ENCODE measurements at places on chromosomes 5 and 9.

DNA sequence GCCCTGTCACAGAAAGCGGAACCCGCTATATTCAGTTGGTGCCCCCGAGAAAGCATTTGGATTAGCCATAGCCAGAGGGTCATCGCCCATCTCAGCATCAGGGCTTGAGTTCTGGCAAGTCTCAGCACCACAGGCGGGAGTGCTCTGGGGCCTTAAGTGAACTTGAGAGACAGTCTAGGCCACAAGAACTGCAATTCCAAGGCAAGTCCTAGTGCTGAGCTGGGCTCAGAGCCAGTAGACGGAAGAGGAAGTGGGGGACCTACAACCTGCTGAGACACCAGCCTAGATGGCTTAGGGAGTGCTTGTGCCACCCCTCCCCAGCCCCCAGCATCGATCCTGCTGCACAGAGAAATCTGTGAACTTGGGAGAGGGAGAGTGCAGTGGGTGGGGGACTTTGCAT lies 594.9 kb downstream of the CCDC171 start:
- DNase-seq = no peak

DNA sequence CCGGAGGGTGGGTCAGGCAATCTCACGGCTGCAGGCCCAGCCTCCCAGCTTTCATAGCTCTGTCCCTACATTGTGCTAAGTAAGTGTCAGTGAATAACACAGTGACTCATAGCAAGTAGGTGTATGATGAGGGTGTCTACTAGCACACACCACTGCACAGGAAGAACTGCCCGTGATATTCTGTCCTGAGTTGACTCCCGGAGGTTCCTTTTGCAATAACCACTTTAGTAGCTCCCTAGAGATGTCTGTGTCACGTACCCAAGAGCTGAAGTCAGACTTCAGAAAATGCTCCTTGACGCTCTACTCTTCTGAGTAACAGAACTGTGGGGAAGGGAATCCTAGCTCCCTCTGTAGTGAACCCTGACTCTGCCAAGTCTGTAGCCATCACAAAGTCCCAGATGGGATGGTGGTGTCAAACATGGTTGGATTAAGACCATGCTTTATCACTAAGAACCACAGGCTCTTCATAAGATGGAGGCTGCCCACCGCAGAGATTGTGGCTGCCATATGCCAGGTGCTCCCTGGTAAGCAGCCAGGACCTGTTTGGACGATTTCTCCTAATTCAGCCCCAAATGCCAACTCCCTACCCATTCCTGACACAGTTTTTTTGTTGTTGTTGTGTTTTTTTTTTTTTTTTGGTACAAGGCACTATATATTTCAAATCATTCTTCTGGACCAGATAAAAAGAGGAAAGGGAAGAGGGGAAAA lies 352.6 kb upstream of the PANK3 start:
- DNase-seq = no peak

DNA sequence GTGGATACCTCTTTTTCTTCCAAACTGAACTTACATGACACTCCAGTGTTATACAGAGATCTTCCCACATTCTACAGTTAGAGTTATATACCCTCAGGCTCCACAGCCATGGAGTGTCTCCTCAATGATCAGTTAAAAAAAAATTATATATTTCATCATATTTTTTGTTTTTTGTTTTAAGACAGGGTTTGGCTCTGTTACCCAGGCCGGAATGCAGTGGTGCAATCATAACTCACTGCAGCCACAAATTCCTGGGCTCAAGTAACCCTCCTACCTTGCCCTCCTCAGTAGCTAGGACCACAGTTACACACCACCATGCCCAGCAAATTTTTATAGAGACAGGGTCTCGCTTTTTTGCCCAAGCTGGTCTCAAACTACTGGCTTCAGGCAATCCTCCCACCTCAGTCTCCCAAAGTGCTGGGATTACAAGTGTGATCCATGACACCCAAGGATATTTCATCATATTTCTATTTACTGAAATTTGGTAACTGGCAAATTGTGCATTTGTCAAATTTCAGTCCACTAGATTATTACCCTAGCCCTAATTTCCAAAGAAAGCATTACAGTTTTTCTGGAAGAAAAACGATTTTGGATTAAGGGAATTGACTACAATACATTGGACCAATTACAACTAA lies 18.1 kb upstream of the SCAI start:
- no peak for DNase-seq

DNA sequence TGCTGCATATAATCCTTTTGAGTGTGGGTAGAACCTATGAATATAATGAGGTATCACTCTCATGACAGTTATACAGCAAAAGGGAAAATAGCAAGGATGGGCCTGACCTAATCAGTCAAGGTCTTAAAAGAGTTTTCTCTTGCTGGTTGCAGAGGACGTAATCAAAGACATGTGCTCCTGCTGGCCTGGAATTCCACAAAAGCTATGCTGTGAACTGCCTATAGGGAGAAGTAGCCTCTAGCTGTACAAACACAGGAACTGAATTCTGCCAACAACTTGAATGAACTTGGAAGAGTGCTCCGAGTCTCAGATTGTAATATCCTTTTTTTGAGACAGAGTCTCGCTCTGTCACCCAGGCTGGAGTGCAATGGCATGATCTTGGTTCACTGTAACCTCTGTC lies 195.6 kb downstream of the PLK2 start:
- DNase-seq = no peak

DNA sequence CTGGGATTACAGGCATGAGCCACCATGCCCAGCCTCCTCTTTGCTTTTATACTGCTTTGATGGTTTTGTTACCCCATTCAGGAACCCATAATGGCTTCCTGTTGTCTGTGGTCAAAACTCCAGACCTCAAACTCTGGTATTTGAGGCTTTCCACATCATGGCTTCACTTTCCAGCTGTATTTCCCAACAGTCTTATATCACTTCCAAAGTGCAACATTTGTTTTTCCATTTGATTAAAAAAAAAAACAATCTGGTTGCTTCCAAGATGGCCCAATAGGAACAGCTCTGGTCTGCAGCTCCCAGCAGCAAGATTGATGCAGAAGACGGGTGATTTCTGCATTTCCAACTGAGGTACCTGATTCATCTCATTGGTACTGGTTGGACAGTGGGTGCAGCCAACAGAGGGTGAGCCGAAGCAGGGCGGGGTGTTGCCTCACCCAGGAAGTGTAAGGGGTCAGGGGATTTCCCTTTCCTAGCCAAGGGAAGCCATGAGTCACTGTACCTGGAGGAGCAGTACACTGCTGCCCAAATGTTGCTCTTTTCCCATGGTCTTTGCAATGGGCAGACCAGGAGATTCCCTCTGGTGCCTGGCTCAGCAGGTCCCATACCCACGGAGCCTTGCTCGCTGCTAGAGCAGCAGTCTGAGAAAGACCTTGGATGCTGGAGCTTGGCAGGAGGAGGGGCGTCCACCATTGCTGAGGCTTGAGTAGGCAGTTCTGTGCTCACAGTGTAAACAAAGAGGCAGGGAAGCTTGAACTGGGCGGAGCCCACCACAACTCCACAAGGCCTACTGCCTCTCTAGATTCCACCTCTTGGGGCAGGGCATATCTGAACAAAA lies 458.4 kb downstream of the KDM4C start:
- no peak for DNase-seq

GRCh38 chr9:128987805-128988204 lies 40.3 kb downstream of the NUP188 start:
- DNase-seq = no peak

DNA sequence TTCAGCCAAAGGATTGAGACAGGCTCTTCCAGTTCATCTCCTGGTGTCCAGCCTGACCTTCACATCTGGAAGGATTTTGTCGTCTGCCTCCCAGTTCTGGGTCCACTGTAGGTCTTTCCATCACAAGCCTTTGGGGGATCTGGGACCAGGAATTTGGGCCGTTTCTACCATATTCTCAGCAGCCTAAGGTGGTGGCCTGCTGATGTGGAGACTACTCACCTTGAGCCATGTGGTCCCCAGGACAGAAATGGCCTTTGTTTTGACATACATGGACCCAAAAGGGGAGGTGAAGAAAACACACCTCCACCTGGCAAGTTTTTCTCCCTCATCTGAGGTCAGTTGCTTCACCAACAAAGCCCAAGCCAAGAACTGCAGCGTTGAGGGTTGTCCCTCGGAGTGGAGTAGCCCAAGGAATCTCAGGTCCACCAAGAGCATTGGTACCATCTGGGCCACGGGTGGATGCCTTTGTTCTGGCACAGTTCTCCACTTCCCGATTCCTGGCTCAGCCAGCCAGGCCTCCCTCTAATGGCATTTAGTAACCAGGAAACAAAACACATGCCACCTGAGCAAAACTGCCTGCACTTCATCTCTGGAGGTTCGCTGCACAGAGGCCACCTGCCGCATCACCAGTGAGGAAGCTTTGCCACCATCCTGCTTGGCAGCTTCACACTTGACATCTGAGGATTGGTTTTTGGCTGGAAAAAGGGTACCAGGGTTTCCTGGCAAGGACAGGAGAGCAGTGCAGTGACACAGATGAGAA lies 24.7 kb downstream of the AMBP start:
- DNase-seq = no peak

GRCh38 chr5:65252977-65253376 lies 228.7 kb downstream of the ADAMTS6 start:
- DNase-seq = no peak

DNA sequence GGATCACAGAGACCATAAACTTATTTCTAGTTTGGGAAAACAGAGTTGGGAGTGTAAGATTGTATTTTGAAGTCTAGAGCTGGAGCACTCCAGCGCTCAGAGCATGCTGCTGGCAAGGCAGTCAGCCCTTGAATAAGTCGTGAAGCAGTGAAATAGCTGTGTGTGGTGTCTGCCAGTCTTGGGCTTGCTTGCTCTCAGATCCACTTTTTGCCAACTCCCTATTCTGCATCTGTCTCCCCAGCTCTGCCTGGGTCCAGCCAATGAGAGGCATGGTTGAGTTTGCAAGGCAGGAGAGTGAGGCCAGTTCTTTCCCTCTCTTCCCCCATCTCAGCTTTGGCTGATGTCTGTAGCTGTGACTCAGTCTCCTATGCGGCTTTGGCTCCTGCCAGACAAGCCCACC lies 23.3 kb upstream of the RASGRF2 start:
- DNase-seq = no peak

GRCh38 chr9:20512106-20512505 lies 110.2 kb downstream of the MLLT3 start:
- no peak for DNase-seq

GRCh38 chr9:88355166-88355565 lies 33.1 kb upstream of the SPIN1 start:
- no peak for DNase-seq

DNA sequence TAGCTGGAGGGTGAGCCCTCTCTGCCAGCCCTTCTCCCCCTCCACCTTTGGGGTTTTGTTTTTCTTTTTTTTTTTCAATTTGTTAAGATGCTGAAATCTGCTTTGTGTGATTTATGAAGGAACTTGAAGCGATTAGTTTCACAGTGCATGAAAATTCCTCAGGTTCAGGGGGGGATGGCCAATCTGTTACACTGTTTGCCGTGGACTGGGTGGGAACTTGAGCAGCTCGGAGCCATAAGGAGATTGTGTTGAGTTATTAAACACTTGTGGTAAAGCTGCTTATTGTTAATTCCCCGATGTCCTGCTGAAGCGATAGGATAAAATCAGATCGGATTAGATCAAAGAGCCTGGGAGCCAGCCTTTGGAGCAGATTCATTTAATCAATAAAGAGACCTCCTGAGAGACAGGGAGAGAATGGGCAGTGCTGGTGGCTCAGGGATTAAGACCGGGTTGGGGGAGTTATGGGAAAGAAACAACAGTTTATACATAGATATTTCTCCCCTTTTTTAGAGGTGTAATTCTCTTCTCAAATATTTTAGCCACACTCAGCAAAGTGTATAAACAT lies 105.8 kb upstream of the SPATA31D4 start:
- DNase-seq = no peak

GRCh38 chr9:129769669-129770068 lies 16.8 kb upstream of the PTGES start:
- no peak for DNase-seq

DNA sequence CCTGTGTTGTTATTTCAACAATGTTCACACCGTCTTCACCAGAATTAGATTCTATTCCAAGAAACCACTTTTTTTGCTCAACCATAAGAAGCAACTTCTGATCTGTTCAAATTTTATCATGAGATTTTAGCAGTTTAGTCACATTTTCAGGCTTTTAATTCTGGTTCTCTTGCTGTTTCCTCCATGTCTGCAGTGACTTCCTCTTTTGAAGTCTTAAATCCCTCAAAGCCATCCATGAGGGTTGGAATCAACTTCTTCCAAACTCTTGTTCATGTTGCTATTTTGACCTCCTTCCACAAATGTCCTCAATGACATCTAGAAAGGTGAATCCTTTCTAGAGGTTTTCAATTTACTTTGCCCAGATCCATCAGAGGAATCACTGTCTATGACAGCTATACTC lies 25.7 kb upstream of the ENTREP1 start:
- DNase-seq = no peak

GRCh38 chr9:131876486-131876885 lies 136.6 kb upstream of the RAPGEF1 start:
- DNase-seq = no peak

DNA sequence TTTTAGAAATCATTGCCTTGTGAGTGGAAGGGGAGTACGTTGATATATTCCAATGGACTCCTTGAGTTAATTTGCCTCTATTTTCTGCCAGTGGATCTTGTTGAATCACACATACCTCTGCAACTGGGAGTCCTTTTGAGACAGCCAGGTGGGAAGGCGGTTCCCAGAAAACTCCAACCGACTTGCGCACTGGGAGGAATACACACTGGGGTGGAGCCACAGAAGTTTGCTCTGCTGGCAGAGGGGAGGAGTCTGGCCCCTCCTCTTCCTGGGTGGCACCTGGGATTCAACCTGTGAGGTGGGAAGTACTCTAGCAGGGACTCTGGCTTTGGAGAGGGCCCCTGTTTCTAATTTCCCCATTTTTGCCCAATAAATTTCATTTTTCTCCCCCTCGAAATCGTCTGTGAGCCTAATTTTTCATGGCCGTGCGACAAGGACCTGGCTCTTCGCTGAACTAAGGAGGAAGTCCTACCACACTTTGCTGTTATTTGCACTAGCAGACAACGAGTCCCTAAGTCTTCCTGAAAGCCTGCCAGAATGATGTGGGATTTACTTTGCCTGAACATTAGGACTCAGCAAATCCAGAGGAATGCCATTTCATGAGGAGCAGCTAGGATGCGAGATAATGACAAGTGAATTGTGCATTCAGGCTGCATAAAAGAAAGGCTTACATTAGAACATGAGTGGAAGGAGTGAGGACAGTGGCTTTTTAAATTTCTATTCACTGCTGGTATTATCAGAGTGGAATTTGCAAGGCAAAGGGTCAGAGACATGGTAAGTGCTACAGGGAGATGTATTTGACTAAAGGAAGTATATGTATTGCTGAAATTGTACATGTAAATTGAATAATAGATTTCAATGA lies 67.2 kb downstream of the PRLR start:
- DNase-seq = no peak

- no peak for DNase-seq
Measured at GRCh38 chr5:138938526-138938925, 63.4 kb upstream of the LRRTM2 start.

- DNase-seq = no peak
Measured at GRCh38 chr5:18607570-18607969, 973.3 kb downstream of the TAF11L14 start.

DNA sequence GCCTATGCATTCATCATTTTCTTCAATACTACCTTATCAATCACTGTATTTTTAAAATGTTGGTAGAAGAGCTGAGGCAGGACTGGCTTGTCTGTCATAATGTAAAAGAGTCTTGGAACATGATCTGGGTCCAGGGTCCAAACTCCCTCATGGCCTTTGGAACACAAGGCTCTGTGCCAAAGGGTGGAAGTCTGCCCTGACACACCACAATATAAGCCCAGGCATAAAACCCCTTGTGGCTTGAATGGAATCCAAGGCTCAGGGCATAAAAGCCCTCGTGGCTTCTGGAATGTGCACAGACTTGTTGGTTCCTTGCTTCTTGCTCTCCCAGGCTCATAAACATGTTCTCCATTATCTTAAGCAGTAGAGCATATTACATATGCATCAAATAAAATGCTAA lies 48.0 kb downstream of the GABRB2 start:
- DNase-seq = no peak
